ENCODE measurements at places on chromosomes 1 and 21.

DNA sequence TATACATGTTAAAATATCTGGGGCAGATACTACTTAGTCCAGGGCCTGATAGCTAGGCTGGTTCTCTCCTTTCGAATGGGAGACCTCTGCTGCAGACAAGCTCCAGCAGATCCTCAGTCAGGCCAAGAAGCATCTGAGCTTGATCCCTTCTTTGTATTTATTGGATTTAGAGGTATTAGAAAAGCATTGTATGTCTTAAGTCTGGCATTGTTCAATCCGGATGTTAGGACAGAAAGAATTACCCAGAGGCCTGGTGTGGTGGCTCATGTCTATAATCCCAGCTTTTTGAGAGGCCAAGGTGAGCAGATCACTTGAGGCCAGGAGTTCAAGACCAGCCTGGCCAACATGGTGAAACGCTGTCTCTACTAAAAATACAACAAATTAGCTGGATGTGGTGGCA, 21.2 kb upstream of the EYA3 start:
- DNase-seq: no peak

DNA sequence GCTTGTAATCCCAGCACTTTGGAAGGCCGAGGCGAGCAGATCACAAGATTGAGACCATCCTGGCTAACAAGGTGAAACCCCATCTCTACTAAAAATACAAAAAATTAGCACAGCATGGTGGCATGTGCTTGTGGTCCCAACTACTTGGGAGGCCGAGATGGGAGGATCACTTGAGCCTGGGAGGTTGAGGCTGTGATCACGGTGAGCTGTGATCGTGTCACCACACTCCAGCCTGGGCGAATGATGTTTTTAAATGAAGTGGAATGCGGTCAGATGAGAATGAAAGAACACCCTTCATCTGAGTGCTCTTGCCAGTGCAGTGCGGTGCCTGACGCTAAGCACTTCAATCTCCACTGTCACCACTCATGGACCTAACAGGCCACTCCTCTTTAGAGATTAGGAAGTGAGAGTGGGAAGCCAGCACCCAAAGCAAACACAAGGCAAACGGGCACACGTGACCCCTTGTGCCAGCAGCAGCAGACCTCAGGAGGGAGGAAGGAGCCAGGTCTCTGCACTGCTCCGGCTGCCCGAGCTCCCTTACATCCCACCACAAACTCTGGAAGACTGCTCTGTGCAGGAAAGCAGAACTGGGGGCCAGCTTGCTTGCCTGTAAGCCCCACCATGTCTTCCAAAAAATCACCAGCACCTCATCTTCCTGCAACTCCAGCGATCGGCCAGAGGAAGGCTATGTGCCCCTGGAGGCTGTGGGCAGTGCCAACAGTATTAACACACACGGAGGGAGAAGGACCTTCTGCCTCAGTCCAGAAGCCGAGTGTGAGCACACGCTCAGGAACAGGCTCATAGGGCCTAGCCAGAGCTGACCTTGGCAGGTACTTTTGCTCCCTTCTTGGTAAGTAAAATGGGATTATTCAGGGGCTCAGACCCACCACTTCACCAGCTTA, 9.7 kb downstream of the CTNNBIP1 start:
- DNase-seq: no peak

DNA sequence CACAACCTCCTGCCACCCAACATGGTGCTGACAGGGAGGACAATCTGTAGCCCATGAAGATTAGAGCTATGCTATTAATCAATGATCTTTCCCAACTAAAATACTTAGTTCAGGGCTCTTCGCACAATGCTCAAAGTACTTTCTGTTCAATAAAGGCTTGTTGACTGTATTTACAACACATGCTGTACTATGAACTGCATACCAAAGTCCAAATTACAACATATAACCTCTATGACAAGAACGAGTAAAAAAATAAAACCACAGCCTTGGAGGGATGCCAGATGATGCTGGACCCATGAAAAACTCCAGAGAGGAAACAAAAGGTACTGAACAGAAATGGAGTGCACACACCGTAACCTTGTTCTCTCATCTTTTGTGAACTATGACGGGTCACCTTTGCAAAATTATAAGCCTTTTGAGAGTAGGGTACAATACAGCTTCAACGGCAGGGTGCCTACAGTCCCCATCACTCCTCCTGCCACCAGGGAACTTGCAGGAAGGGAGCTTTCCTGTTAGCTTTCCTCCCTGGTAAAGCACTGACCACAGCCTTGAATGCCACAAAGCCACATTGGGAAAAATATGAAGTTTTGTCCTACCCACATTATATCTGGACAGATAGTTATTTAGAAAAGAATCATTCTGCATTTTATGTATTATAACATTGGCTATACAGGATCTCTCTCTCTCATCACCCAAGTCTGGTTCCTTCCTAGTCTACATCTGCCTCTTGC, 175.6 kb downstream of the NRIP1 start:
- no peak for DNase-seq

GRCh38 chr1:244456586-244456985, 4.5 kb upstream of the CATSPERE start:
- DNase-seq: no peak

DNA sequence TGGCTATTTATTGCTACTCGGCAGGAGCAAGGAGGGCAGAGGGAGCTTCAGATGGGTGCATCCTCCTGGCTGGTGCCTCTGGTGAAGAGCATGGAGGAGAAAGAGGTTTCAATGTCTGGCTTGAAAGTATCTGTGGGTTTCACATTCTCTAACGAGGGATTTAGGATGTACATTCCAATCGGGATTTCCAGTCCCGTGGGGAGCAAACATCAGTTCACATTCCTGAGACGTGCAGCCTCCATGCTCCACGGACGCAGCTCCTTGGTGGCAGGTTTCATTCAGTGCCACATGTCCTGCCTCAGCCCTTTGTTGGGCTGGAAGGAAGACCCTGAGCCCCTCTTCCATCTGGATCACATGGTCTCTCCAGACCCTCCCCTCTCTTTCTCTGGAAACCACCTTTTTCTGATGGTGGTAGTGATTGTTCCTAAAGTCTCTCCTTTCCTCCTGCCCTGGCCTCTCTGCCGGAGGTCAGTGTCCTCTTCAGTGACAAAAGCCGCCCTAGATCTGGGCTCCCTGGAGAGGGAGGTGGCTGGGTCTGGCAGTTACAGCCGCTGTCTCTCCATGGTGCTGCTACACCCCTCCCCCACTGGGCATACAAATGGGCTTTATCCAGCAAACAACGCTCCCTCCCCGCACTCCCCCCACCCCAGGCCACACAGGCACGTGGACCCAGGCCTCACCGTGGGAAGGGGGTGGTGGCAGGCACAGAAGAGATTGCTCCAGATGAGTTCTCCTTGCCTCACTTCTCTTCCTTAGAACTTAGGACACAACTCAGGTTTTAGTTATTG, 826 bp upstream of the CA14 start:
- no peak for DNase-seq

- DNase-seq: no peak
Measured at GRCh38 chr1:93876244-93876643, 2.8 kb downstream of the DNTTIP2 start.

DNA sequence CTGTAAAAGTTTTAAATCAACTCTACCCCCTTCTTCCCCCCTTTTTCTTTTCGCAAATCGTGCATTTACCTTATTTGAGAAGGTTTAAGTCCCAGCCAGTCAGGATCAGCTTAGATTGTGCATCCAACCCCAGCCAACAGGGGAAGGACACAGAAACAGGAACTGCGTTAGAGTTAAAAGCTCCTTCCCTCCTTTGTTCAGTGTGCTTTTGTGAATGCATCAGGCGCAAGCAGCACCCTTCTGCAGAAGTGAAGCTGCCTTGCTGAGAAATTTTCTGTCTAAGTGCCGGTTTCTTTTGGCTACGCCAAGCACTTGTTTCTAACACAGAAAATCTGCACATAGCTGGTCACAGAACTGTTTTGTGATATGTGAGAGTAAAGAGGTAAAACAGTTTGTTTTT, 56.2 kb upstream of the PRRC2C start:
- DNase-seq: no peak

DNA sequence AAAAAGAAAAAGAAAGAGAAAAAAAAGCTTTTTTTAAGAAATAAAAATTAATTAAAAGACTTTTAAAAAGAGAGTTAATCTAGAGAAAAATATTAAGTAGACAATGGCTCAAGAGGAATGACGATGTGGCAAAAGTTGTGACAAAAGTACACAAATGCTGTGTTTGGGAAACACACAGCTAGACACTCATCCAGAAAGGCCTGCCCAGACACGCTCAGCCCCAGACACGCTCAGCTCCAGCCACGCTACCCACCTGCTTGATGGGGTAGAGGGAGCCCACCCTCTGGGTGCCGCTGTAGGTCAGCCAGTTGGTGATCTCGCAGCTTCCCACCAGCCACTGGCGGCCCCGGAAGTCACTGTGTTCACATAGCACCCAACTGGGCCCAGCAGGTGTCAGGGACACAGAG, 10.2 kb downstream of the CD52 start:
- DNase-seq: no peak

GRCh38 chr1:205927676-205928075, 15.6 kb downstream of the SLC26A9 start:
- no peak for DNase-seq

DNA sequence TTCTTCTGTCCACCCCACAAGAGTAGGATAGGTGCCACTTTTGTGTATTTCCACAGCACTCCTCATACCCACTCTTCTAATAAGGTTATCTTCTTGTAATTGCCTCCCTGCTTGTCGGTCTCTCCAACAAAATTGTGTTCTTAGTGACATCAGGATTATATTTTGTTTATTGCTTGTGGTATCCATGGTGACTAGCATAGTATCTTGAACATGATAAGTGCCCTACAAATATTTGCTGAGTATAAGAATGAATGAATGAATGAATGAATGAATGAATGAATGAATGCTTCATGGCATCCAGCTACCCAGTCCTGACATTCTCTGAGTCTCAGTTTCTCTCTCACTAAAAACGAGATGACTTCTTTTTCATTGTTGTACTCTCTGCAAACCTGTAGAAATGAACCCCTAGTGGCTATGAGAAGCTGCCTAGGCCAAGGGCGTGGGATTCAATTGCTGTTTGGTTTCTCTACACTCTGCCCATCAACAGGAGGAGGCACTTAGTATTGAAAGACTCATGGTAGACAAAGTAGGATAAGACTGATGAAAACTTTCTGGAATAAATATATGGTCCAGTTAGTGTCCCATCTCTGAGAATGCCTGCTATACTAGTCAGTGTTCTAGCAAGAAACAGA, 121.0 kb downstream of the TMEM53 start:
- DNase-seq: no peak

GRCh38 chr1:17926906-17927305, 171.8 kb downstream of the ACTL8 start:
- DNase-seq: no peak

GRCh38 chr1:66371233-66372005, 162.5 kb upstream of the SGIP1 start:
- no peak for DNase-seq

- no peak for DNase-seq
Measured at GRCh38 chr1:197485790-197486189, 217.7 kb downstream of the CRB1 start.

- no peak for DNase-seq
Measured at GRCh38 chr1:204149635-204150565, 1.9 kb downstream of the ETNK2 start.

DNA sequence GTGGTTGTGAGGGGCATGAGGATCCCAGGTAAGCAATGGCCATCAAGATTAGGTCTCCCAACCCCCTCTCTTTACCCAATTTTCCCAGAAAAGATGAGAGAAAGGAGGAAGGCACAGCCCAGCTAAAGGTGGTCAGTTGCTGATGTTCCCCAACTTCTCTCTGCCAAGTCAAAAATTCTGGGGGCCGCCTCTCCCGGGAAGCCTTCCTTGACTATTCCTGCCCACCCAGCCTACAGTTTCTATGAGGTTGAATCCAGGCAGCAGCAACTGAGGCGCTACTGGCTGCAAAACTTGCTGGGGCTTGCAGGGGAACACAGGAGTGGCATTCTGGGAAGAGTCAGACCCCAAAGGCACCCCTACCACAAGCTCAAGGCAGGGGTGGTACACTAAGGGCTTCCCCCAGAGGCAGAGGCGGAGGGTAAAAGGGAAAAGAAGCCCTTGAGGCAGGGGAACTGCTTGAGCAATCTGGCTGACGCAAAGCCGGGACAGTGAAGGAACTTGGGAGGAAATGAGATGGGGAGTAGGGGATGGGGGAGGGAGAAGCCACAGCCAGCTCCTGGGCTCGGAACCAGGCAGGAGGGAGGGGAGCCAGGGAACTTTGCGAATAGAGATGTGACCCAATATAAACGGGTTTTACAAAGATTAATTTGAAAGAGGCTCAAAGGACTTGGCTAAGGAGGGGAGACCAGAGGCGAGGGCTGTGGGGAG, 31.2 kb downstream of the SDC3 start:
- no peak for DNase-seq

DNA sequence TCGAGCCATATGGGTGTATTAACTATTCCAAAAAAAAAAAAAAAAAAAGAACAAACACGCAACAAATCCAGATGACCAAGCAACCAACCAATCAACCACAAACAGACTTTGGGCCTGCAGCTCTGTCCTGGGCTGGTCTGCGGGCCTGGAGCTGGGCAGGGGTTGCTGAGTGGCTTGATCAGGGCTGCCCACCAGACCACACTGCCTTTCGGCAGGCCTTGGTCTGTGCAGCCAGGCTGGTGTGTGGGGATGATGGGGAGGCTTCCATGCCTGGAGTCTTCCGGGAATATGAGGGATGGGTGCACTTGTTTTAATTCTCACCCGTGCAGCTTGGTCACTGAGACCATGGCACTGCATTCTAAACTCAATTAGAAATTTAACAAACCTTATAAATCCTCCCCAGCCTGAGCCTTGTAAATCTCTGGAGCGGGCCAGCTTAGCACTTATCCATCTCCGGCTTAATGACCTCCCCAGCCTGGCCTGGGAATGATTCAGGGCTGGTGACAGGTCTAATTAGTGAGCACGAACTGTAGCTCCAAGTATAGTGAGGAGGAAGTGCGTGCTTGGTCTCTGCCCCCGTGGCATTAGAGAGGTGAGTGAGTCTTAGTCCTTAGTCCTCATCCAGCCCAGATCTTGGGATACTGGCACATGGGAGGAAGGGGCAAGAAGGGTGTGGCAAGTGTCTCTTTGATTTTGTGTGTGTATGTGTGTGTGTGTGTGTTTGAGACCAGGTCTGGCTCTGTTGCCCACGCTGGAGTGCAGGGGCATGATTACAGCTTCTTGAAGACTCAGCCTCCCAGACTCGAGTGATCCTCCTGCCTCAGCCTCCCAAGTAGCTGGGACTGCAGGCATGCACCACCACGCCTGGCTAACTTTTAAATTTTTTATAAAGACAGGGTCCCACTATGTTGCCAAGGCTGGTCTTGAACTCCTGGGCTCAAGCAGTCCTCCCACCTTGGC, 74.6 kb upstream of the CSF3R start:
- no peak for DNase-seq

DNA sequence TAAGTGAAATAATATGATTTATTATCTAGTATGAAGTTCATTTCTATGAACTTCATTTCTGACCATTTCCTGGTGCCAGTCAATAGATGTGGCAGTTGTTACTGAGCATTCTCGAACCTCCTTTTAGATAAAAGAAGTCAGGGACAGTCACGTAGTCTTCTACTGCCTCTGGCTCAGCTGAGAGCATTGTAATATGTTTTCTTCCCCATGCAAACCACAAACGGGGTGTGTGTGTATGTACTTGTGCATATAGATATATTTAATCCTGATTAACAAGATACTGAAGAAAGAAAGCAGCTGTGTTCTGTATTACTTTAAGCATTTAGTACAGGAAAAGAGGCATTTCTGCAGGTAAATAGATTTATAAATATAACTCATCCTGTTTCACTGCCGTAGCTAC, 21.6 kb downstream of the ZNF684 start:
- DNase-seq: no peak
